ENCODE measurements at places on chromosomes 13 and 19.
A peak's percentile ranks its signal among the peaks of the same experiment; 100 is the strongest.

DNA sequence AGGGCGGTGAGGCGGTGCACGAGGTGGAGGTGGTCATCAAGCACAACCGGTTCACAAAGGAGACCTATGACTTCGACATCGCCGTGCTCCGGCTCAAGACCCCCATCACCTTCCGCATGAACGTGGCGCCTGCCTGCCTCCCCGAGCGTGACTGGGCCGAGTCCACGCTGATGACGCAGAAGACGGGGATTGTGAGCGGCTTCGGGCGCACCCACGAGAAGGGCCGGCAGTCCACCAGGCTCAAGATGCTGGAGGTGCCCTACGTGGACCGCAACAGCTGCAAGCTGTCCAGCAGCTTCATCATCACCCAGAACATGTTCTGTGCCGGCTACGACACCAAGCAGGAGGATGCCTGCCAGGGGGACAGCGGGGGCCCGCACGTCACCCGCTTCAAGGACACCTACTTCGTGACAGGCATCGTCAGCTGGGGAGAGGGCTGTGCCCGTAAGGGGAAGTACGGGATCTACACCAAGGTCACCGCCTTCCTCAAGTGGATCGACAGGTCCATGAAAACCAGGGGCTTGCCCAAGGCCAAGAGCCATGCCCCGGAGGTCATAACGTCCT lies 9.4 kb upstream of the PROZ start:
- peak; percentile 22 for DNase-seq

DNA sequence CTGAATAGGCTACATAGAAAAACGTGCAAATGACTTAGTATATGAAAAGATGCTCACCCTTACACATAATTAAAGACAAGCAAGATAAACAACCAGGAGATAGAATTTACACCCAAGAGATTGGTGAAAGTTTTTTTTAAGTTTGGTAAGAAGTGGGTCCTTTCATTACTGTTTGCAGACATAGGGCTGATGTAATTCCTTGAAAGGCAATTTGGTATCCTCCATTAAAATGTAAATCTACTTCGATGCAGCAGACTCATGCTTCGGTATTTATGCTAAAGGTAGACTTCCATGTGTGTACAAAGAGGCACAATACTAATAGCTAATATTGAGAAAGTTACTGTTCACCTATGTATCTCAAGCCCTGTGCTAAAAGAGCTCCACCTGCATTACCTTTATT lies 33.5 kb downstream of the CNMD start:
- no peak for DNase-seq

DNA sequence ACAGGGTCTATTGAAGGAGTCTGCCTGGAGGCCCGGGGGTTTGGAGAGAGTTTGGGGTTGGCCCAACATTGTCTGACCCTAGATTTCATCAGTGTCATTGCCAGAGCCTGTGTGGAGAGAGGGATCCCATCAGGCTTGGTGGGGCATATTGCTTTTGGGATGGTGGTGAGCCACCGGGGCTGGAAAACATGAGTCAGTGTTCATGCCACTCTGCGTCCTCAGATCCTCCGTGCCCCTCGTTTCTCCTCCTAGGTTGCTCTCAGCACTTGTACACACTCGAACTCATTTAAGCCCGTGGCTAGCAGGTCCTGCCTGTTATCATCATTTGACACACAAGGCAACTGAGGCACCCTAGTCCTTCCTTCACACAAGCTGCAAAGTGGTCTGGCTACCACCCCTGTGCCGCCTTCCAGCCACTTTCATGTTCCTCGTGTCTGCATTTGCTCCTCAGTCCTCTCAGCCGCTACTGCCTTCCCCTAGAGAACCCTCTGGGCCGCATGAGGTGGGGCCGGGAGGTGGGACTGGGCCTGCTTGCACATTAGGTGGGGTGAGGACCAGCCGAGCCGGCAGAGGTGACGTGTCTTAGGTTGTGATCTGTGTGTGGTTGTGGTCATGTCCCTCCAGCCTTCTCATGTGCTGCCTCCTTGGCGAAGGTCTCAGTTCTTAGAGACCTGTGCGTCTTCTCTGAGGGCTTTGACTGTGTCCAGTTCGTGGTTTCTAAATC lies 3.6 kb downstream of the NACC1 start:
- no peak for DNase-seq

DNA sequence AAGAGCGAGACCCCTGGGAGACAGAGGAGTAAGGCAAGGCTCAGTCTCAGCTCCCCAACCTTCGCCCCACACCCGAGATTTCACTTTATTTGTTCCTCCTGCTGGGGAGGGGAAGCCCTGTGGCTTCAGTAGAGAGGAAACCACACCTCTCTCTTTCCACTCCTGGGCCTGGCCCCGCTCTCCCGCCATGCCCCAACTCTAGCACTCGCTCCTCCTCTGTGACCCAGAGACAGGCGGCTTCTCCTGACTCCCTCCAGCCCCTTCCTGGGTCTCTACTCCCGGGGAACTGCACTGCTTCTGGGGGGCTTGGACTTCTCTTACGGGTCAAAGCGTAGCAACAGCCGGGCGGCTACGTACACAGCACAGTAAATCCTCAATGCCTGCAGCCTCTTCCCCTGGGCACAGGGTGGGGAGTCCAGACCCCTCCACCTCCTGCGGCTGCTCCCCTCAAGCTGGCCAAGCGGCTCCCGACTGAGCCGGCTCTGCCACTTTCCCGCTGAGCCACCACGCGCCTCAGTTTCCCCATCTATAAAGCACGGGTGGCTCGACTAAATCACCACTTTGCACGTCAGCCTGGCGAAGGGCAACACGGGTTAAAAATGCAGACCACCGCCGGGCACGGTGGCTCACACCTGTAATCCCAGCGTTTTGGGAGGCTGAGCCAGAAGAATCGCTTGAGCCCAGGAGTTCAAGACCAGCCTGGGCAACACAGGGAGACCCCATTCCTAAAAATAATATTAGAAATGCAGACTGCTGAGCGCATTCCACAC lies 1.4 kb downstream of the RNF126 start:
- DNase-seq: no peak

GRCh38 chr19:41226874-41227390 lies 7.9 kb downstream of the AXL start:
- no peak for DNase-seq

DNA sequence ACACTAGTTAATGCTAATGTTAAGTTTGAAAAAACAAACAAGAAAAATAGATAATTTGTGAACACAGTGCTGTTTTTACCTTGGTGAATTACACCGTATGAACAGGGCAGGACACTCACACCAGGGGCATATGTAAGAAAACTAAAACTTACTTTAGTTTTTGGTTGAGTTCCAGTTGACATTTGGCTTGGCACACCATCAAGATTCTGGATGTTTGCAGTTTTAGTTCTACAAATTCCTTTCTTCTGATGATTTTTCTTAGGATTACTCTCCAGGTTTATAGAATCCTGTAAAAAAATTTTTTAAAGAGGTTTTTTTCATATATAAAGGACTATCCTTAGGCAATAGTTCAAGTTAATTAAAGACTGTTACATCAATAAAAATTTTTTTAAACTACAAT lies 238.5 kb upstream of the STARD13 start:
- no peak for DNase-seq

GRCh38 chr19:16297575-16298178 lies 26.9 kb upstream of the KLF2 start:
- DNase-seq: no peak

GRCh38 chr19:52599241-52599640 lies 29.2 kb downstream of the ZNF701 start:
- DNase-seq: no peak

GRCh38 chr19:19460258-19460731 lies 54.8 kb downstream of the GATAD2A start:
- DNase-seq: no peak

- DNase-seq: no peak
Measured at GRCh38 chr13:32222046-32222676, 93.0 kb downstream of the ZAR1L start.

DNA sequence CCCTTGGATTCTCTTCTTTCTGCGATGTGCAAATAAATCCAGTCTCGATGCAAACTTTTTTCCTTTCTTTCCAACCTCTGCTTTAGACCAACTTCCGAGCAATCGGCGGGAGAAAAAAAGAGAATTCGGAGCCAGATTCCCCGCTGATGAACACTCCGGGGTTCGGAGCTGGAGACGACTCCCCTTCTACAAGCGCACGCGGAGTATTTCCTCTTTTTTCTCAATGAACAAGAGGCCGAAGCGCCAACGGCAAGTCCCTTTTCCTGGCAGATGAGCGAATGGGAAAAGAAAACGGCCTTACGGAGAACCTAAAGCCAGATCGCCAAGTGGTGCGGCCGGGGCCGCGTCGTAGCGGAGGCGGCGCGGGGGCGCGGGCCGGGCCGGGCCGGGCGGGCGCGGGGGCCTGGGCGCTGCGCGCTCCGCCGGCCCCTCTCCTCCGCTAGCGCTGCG lies 250 bp downstream of the SPRY2 start:
- no peak for DNase-seq
